ENCODE measurements at places on chromosomes 5 and 9. TPM values are rescaled to one million over a fixed set of nuclear protein-coding genes. Genes with fewer than 3 reads are reported as not detected.

Gene LVRN
- 0.09 TPM for total RNA-seq

Gene ZNF366
- 4.0 TPM for total RNA-seq

Gene PCDHGA6
- 2.2 TPM for total RNA-seq

Gene PCDH1
- 222 TPM for total RNA-seq

Gene MELK
- total RNA-seq, result 13.8 TPM

Gene CYSRT1
- total RNA-seq, result 0.45 TPM

Gene ICE1
- total RNA-seq, result 30.8 TPM

Gene PTGER4
- 39.5 TPM for total RNA-seq

Gene IFNA13
- total RNA-seq, result not detected

Gene ADRA1B
- total RNA-seq, result 0.94 TPM

Gene CATSPER3
- total RNA-seq, result 0.19 TPM

Gene BAAT
- total RNA-seq, result under 0.01 TPM

Gene TSSK1B
- 0.09 TPM for total RNA-seq

Gene SPINK13
- not detected for total RNA-seq

Gene SGCD
- not detected for total RNA-seq

Gene PELO
- 23.3 TPM for total RNA-seq

Gene PIP5K1B
- total RNA-seq, result under 0.01 TPM

Gene LRRC70
- 18.0 TPM for total RNA-seq

Gene SLC34A3
- not detected for total RNA-seq

Gene PRDM9
- not detected for total RNA-seq

Gene MPDZ
- 57.9 TPM for total RNA-seq

Gene SEMA5A
- 12.7 TPM for total RNA-seq

Gene ZCCHC9
- total RNA-seq, result 16.3 TPM

Gene TTF1
- 10.4 TPM for total RNA-seq

Gene C5orf52
- not detected for total RNA-seq

Gene NUTM2G
- total RNA-seq, result not detected

Gene FBXL7
- 6.1 TPM for total RNA-seq

Gene TNFSF8
- total RNA-seq, result not detected

Gene XRCC4
- 9.6 TPM for total RNA-seq

Gene ECSCR
- total RNA-seq, result 217 TPM

Gene MEIKIN
- not detected for total RNA-seq

Gene FANCC
- 5.6 TPM for total RNA-seq

Gene DHX29
- total RNA-seq, result 30.7 TPM

Gene IL4
- not detected for total RNA-seq

Gene IFNA14
- total RNA-seq, result not detected

Gene GABRP
- 0.36 TPM for total RNA-seq

Gene FSD1L
- total RNA-seq, result 3.6 TPM

Gene SAPCD2
- 5.5 TPM for total RNA-seq

Gene PKD2L2
- total RNA-seq, result not detected

Gene LCNL1
- total RNA-seq, result 0.19 TPM

Gene OTP
- not detected for total RNA-seq

Gene NTRK2
- total RNA-seq, result 0.09 TPM

Gene CNTNAP3B
- 128 TPM for total RNA-seq

Gene SLC6A19
- not detected for total RNA-seq

Gene ADAMTS6
- 77.9 TPM for total RNA-seq

Gene CTXN3
- total RNA-seq, result not detected

Gene CARD9
- total RNA-seq, result 0.27 TPM

Gene GPR150
- total RNA-seq, result 0.19 TPM

Gene LPAR1
- total RNA-seq, result 3.3 TPM

Gene AK8
- 0.09 TPM for total RNA-seq

Gene CDC14B
- 5.2 TPM for total RNA-seq

Gene C5orf58
- total RNA-seq, result not detected

Gene SCAMP1
- 52.1 TPM for total RNA-seq

Data from endothelial cell of coronary artery (primary cell).